Spleen (tissue), 13 donors: ENCODE measurements at places on chromosomes 11 and 22. TPM values are rescaled to one million over a fixed set of nuclear protein-coding genes. Genes with fewer than 3 reads are reported as not detected.

Gene LRRC55
- 0.19 TPM for polyA plus RNA-seq

Gene OR51E1
- polyA plus RNA-seq, result 0.06 TPM

Gene MOV10L1
- polyA plus RNA-seq, result not detected

Gene APOL6
- 4.4 TPM for polyA plus RNA-seq

Gene TENM4
- polyA plus RNA-seq, result 0.09 TPM

- DNase-seq, result no peak
Observed at GRCh38 chr11:125155100-125155444, 9.5 kb upstream of the PKNOX2 start.

DNA sequence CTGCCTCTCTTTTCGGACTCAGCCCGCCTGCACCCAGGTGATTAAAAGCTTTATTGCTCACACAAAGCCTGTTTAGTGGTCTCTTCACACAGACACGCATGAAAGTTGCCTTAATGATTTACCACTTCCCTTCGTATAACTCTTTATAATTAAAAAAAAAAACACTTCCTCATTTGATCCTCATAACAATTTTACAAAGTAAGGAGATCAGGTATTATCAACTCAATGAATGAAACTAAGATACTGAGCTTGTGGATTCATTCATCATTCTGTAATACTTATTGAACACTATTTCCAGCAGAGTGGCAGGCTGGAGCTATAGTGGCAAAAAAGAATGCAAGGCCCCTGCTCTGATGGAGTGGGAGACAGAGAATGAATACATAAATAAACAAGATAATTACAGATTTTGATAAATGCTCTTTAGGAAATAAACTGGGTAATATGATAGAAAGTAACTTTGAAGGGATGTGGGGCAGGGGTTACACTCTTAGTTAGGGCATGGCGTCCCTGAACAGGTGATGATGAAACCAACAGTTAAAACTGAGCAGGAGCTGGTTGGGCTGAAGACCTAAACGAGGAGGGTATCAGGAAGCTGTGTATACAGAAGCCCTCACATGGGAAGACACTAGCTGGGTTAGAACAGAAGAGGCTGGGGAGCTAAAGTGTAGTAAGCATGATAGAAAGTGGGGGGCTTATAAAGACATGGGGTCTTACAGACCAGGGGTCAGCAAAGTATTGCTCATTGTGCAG is 5.4 kb upstream of the CRTAM start:
- no peak for DNase-seq

DNA sequence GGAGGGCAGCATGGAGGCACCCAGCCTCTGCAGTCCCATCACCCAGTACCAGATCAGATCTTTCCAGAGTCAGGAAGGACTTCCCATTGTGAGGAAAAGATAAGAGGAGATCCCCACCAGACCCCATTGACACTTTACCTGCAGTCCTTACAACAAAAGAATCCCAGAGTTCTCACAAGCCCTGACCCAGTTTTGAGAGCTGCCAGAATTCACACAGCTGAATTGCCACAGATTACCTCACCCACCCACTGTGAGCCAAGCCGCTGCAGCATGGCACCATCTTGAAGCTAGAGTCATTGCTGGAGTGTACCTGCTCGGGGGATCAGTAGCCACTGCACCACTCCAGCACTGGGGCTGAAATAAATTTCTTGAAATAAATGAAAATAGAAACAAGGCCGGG is 91.8 kb upstream of the UBASH3B start:
- no peak for DNase-seq

GRCh38 chr11:46099963-46100316 is 21.3 kb downstream of the PHF21A start:
- DNase-seq, result no peak

- DNase-seq, result no peak
Observed at GRCh38 chr11:64492561-64492960, 98.5 kb upstream of the SLC22A12 start.

GRCh38 chr11:62556875-62557631 is 10.4 kb upstream of the AHNAK start:
- no peak for DNase-seq

DNA sequence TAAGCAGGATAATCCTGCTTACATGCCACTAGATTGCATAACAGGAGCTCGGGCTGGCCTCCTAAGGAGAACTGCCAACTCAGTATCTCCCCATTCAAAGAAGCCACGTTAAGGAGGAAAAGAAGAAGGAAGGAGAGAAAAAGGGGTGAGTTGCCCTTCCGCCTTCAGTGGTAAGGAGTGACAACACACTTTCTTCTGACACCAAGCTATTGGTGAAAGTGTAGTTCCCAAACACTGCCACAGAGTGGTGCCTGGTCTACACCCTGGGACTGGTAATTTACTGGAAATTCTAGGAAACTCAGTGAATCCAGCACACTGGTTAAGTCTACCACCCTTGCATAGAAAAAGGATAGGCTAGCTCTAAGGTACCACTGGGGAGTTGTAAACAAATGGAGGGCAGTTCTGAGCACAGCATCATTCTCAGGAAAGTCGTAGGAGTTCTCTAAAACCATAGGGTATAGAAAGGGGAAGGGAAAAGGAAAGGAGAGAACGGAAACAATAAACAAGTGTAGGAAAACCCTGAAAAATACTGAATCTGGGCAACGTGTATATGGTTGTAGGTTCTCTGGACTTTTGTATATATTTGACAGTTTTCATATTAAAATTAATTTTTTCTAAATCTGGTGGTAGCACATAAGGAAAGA is 58.2 kb downstream of the RRAS2 start:
- DNase-seq, result no peak

GRCh38 chr22:22818861-22819855 is 68.5 kb upstream of the IGLL5 start:
- peak; percentile 81 for DNase-seq

DNA sequence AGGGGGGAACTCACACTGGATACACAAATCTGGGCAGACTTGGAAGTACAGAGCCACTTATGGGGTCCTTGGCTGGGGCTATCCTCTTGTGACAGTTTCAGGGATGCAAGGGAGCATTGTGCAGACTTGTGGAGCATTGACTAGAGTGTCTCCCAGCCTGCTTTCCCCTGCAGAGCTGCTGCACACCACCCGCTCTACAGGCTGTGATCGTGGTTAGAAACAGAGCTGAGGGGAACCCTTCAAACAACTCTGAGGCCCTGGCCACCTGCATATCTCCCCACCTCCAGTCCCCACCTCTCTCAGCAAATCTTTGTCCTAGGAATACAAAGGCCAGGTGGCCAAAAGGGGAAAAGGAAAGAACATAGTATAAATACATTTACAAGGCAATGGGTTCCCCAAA is 64.7 kb downstream of the NRXN2 start:
- no peak for DNase-seq

- peak; percentile 88 for DNase-seq
Observed at GRCh38 chr22:41917903-41918791, 3.3 kb upstream of the SHISA8 start.
